ENCODE measurements at places on chromosomes 5 and 9.

DNA sequence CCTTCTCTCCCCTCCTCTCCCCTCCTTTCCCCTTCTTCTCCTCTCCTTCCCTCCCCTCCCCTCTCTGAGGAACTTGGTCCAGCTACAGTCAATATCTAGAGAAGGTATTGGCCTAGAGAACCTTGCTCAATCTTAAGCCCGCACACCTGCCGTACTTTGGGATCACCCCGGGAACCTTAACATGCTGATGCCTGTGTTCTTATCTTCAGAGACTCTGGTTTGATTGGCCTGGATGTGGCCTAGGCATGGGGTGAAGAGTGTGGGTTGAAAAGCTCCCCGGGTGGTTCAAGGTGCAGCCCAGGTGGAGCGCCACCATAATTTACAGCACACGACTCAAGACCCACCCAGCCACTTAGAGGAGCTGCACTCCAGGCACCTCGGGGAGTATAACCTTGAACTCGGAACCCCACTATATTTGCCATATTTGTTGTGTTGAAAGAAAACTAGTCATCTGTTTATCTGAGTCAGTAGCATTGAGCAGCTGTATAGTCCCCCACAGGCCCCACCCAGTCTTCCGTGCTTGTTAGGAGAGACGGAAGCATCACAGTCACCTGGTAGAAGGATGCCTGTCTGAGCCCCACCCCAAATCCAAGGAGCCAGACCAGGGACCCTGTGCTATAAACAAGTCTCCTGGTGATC is 14.4 kb upstream of the PHF19 start:
- DNase-seq, result peak; percentile 87

- DNase-seq, result no peak
Measured at GRCh38 chr9:15349892-15350761, 43.1 kb upstream of the TTC39B start.

DNA sequence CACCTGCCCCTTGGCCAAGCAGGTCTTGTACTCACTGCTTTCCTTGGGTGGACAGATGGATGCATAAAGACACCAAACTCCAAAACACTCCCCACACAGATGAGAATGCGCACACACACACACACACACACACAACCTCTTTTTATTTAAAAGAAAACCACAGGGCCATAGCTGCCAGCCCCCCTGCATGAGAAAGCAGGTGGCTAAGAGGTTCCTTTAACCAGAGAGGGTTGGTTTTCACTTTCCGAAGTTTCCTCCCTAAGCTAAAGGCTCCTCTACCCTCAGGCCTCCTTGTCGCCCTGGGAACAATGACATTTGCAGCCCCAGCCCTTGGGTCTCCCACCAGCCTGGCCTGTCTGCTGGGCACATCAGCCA is 11.1 kb downstream of the NR5A1 start:
- DNase-seq, result no peak

- no peak for DNase-seq
Measured at GRCh38 chr9:36922548-36922947, 111.5 kb downstream of the PAX5 start.

All from CD4-positive, alpha-beta T cell treated with Interleukin-4 for 4 hours (primary cell).